ENCODE measurements at places on chromosomes 13 and 19. TPM values are rescaled to one million over a fixed set of nuclear protein-coding genes. Genes with fewer than 3 reads are reported as not detected.

The ADM5 gene
- 4.3 TPM for total RNA-seq

- DNase-seq: no peak
Observed at GRCh38 chr13:21544515-21544914, 59.5 kb downstream of the MICU2 start.

DNA sequence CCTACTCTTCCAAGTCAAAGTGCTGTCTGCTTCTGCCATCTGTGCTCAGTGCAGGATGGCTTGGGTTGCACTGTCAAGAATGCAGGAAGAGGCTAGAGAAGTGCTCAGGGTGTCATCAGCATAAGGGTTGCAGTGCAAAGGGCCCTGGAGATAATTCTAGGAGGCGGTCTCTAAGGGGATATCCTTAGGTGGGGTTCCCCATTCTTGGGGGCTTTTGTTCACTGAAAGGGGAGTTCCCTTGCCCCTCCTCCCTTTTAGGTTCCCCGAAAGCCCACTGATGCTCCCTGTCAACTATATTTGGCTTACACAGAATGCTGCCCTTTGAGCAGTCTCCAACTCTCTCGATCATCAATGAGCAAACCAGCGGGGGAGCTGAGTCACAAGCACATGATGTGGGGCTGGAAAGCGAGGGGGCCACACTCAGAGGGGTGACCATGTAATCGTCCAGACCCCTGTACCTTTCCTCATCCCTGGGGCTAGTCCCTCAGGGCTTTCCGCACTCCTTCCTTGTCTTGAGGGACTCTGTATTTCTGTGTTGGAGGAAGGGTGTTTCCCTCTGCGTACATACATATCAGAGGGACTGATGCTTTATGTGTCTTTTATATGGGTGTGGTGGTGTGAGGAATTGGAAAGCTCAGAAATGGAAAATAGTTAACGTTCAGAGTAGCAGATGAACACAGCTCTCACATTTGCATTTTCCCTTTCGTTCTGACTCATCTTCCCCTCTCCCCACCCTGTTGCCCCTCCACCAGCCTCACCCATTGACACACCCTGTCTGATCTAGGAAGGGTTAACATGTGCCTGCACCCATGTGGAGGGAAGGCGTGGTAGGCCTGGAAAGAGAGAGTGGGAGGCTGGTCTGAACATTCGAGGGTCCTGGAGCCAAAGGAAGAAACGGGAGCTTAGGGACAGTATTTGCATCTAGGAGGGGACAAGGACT, 6.7 kb downstream of the ZBTB32 start:
- no peak for DNase-seq

GRCh38 chr19:14023404-14024235, 4.3 kb upstream of the RLN3 start:
- DNase-seq: peak; percentile 53

- no peak for DNase-seq
Observed at GRCh38 chr13:110411688-110412059, 104.6 kb downstream of the COL4A2 start.

The LRG1 gene
- 0.20 TPM for total RNA-seq

All from A673 (cell line).